HCT116 (cell line): ENCODE measurements at places on chromosomes 3 and 15.
A peak's percentile ranks its signal among the peaks of the same experiment; 100 is the strongest.

- DNase-seq: no peak
Measured at GRCh38 chr15:84814916-84815315, 2.2 kb upstream of the ALPK3 start.

- DNase-seq: no peak
Measured at GRCh38 chr3:58473275-58473674, 18.6 kb upstream of the KCTD6 start.

- DNase-seq: no peak
Measured at GRCh38 chr3:122013448-122013925, 8.6 kb downstream of the ILDR1 start.

DNA sequence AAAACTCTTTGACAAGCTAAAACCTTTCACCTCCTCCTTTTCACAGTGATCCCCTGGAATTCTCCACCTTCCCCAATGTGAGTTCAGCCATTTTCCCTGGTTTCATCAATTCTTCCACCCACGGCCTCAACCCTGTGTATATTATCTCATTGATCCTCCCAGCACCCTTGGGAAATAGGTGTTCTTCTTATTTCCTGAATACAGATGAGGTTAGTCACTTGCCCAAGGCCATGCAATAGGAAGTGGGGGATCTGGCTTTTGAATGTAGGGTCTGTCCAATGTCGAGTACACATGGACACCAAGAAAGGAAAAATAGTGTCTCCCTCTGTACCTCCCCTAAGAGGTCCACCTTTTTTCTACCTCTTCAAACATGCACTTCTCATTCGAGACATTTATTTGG lies 262.8 kb upstream of the ST8SIA2 start:
- no peak for DNase-seq

GRCh38 chr15:80904998-80905397 lies 84.6 kb downstream of the MESD start:
- no peak for DNase-seq

DNA sequence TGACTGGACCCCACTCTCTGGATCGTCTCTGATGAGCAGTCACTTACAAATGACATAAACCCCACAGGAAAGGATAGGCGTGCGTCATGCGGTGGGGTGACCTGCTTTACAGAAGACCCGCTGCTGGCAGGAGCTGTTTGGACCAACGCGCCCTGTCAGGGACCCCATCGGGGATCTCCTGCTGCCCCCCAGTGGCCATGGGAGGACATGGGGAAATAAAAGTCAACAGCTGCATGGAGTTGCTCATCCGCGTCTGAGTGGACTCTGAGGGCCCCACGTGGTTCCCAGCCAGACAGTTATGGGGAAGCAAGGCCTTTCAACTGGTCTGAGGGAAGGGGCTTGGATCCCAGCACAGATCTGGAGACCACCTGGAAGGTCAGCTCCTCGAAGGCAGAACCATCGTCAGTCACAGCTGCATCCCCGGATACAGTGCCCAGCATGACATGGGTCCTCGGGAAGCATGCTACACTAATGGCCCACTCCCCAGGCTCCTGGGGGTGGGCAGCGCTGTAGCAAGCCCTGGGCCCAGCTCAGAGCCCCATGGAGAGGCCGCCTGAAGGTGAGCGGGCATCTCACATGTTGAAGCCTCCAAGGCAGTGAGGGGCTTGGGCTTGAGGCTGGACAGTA lies 32.1 kb downstream of the PTH1R start:
- peak; percentile 51 for DNase-seq

GRCh38 chr15:85507114-85507513 lies 126.7 kb downstream of the AKAP13 start:
- DNase-seq: no peak

GRCh38 chr3:45462522-45463265 lies 74.3 kb downstream of the LARS2 start:
- DNase-seq: no peak

DNA sequence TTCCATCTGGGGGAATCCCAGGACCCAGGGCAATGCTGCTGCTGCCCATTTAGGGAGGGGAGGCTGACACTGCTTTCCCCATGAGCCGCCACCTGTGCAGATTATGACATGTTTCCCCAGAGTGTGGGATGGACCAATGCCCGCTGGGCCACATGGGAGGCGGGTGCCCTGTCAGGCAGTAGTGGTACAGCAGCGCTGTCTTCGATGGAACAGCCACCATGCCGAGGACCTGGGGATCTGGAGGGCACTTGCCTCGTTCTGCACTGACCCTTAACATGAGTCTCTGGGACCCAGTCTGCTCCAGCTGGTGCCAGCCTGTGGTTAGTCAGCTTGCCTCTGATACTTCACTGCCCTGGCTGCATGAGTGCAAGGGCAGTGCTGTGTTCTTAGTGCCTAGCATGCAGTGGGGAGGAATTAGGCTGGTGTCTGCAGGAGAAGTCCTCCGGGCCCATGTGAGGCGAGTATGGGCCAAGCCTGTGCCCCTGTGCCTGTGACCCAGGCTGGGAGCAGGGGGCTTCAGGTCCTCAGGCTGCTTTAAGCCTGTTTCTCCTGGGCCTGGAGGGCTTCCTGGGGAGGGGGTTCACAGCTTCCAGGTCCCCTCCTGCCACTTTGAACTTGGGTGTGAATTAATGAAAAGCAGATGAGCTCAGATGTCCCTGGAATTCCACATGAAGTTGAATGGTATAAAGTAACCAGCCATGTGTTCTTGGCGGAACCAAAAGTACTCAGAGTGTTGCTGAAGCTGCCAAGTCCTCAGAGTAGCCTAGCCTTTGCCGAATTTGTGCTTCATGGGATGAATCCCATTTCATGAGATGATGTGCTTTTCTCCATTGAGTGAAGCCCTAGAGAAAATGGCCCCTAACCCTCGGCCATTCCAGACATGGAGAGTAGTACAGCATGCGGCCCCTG lies 22.9 kb downstream of the KLF13 start:
- no peak for DNase-seq

GRCh38 chr15:62850791-62851291 lies 191.7 kb upstream of the TPM1 start:
- no peak for DNase-seq

DNA sequence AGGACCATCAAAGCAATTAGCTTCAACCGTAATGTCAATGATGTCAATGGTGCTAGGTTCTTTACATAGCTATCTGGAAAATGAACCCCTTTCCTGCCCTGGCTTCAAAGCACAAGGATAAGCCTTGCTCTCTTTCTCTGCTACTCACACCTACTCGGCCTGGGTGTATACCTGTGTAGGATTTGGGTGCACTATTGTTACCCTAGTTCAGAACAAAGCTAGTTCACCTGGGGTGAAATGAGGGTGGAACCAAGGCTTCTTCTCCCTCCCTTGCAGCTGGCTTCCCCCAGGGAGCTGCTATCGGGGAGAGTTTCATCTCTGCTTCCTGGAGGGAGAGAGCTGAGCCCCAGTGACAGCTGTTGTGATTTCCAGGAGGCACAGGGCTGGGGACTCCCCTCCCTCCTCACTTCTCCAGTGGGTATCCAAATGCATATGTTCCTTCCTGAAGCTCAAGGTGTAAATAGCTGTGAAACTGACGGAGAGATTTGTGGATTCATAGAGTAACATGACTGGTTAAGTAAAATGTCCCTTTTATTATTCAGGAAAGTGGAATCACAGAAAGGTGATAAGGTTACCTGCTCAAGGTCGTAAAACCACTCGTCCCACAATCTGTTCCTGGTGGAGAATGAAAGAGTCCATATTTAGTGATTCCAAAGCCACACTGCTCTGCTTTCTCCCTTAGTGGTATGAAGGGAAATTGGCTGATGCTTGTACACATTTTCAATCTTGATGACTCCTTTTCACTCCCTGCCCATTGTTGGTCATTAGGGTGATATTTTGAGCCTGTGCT lies 11.8 kb upstream of the C3orf70 start:
- no peak for DNase-seq

DNA sequence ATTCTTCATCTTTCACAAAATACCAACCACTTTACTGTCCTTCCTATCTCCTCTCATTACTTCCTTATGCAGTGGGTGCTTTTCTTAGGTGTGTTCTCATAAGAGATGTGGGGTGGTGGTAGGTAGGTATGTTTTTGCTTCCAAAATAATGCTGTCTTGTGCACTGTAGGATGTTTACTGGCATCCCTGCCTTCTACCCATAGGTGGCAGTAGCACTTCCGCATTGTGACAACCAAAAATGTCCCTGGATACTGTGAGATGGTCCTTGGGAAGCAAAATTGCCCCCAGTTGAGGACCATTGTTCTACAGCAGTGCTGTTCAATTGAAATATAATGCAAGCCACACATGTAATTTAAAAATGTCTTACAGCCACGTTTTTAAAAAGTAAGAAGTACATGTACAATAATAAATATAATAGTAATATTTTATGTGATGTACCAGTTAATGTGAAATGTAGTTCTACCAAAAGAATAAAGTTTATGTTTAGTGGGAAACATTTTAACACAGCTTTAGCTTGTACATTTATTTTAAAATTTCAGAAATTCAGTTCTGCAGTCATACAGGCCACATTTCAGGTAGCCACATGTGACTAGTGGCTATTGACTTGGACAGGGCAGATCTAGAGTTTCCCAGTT lies 75.2 kb downstream of the NEO1 start:
- DNase-seq: peak; percentile 18

- DNase-seq: no peak
Measured at GRCh38 chr15:70016511-70016994, 81.2 kb downstream of the TLE3 start.

DNA sequence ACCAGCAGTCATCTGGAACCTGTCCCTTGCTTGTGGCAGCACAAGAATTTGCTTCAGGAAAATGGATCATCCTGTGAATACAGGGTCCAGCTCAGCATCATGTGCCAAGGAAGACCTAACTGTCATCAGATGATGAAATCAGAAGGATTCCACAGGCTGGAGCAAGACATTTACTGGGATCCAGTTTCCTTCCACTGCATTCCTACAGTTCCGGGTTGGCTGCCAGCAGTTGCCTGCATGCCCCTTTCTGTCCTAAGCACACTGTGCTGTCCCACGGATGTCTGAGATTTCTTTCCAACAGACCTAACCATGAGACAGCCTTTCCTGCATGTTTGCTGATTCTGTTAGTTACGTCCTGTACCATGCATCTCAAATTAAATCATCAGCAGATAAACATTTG lies 140.7 kb downstream of the IMPG2 start:
- no peak for DNase-seq

DNA sequence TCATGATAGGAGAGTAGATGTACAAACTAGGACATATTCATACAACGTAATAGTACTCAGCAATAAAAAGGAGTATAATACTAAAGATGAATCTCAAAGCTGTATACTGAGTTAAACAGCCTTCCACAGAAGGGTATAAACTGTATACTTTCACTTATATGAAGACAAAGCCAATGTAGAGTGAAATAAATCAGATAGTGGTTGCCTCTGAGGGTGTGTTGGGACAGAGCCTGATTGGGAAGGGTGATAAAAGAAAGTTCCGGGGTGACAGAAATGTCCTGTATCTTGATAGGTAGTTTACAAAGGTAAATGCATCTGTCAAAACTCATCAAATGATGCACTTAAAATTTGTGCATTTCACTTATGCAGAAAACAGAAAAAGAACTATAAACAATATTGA lies 122.5 kb downstream of the ADAM10 start:
- no peak for DNase-seq

GRCh38 chr3:170721563-170721962 lies 135.7 kb upstream of the SLC7A14 start:
- no peak for DNase-seq

GRCh38 chr3:105137911-105138310 lies 228.8 kb upstream of the ALCAM start:
- DNase-seq: no peak

GRCh38 chr3:124639406-124640237 lies 90.6 kb upstream of the UMPS start:
- DNase-seq: no peak

DNA sequence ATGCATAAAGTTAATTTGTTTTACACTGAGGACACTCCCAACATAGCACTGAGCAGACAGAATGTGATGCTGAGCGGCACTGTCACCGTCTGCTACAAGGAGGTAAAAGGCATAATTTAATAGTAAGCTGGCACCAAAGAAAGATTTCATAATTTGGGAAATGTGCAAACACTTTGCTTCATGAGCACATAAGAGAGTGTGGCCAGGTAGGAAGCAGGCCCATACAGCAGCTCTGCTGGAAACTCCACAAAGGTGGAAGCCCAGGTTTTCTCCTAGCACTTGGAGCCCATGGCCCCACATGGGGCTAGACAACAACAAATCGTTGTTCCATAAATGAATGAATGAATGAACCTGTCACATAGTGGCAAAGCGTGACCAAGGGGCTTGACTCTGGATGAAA lies 68.5 kb upstream of the CACNA2D3 start:
- DNase-seq: no peak

DNA sequence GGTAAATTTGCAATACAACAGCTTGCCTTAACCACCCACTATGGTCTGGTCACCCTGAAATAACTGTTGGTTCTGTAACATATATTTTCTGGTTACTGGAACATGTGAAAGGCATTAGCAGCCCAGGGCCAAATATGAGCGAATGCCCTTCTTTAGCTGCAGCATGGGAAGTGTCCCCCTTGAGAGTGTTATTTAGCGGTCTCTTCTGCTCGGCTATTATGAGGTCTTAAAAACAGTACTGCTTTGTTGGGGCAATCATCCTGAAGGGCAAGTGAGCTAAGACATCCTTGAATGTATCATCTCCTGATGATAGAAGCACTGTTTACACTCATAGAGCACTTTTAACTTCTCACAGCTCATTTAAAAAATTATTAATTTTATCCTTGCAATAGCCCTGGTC lies 90.2 kb downstream of the RYR3 start:
- DNase-seq: no peak

DNA sequence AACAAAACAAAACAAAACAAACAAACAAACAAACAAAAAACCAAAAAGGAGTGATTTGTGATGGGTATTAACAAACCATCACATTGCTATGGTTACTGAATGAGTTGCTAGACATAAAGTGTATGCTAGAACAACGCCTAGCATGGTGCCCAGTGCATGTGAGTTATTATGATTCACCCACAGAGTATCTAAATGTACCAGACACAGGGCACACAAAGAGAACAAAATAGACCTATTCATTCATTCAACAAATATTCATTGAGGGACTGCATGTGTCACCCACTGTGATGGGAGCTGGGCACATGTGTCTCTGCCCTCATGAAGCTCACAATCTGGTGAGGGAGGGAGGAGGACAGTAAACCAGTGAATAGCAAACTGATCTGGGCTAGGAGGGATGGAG lies 11.6 kb upstream of the ACAN start:
- no peak for DNase-seq
